Naive thymus-derived CD4-positive, alpha-beta T cell (primary cell): ENCODE measurements at places on chromosomes 6 and 20. TPM values are rescaled to one million over a fixed set of nuclear protein-coding genes. Genes with fewer than 3 reads are reported as not detected.

DNA sequence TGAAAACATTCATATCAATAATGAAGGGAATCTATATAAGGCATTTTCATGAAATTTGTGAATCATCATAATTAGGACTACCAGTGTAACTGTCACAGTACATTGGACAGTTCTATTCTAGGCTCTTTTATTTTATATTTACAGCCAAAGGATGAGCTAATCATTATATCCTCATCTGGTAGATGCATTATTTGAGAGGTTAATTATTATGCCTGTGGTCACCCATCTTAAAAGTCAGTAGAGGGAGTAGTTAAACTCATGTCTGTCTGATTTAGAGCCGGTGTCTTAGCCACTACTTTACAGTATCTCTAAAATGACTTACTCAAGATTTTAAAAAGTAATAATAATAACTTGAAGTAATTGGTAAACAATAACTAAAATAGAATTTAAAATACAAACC is 899.3 kb upstream of the MAP3K7 start:
- H3K4me3 ChIP-seq, result no peak overlapping the region
- H3K27ac ChIP-seq, result no peak overlapping the region
- no peak for DNase-seq
- no peaks in the 10 kb centered on the region for H3K36me3 ChIP-seq
- H3K4me1 ChIP-seq, result no peaks in the 10 kb centered on the region
- H3K27me3 ChIP-seq, result no peaks in the 10 kb centered on the region

DNA sequence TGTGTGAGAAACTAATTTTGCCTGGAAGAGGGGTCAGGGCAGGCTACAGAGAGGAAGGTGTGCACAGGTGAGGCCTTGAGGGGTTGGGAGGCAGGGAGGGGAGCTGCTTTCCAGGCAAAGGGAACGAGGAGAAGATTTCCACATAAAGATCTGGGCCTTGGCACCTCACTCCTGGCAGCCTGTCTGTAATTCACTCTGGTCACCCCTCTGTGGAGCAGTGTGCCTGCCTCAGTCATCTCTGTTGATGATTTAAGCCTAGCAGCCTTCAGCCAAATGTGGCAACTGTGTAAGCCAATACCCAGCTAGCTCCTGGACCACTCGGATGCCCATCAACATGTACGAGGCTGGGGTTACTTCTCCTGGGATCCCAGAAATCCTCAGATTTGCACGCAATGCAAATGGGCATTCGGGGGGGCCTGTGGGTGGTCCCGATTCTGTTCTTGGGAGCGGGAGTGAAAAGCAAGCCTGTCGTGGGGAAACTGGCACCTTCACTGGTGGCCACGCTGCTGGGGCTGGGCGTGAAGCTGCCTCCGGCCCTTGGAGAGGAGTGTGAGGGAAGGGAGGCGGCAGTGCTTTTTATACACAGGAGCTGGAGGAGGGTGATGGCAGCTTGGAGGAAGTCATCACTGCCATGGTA is 360.4 kb downstream of the ZFAND3 start:
- no peaks in the 10 kb centered on the region for H3K36me3 ChIP-seq
- no peaks in the 10 kb centered on the region for H3K27me3 ChIP-seq
- no peak overlapping the region for H3K27ac ChIP-seq
- H3K4me1 ChIP-seq, result no peaks in the 10 kb centered on the region
- H3K4me3 ChIP-seq, result no peak overlapping the region

- no peak overlapping the region for H3K4me3 ChIP-seq
- DNase-seq, result no peak
- H3K27me3 ChIP-seq, result no peaks in the 10 kb centered on the region
- H3K4me1 ChIP-seq, result no peaks in the 10 kb centered on the region
- H3K36me3 ChIP-seq, result no peaks in the 10 kb centered on the region
These were observed 30.9 kb downstream of the ANGPT4 start for GRCh38 chr20:884983-885952.

GRCh38 chr20:2210646-2211552 is 84.9 kb upstream of the TGM3 start:
- no peak for DNase-seq
- no peak overlapping the region for H3K27ac ChIP-seq
- peaks cover 6% of the 10 kb centered on the region for H3K4me1 ChIP-seq

DNA sequence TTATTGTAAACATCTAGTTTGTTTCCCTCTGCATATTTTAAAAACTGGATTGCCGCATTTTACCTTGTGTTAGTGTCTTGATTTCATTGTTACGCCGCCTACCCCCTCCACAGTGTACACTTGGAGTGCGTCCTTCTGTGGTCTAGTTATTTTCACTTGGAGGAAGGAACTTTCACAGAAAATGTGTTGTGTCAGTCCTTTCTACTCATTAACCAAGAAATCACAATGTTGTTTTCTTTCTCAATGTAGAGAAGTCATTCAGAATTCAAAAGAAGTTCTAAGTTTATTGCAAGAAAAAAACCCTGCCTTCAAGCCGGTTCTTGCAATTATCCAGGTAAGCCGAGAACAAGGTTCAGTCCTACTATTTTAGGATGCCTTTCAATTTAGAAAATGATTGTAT is 10.3 kb downstream of the MTHFD1L start:
- H3K4me1 ChIP-seq, result no peaks in the 10 kb centered on the region
- H3K4me3 ChIP-seq, result no peak overlapping the region
- H3K27ac ChIP-seq, result no peak overlapping the region
- H3K36me3 ChIP-seq, result no peaks in the 10 kb centered on the region

GRCh38 chr6:154448448-154449096 is 61.9 kb downstream of the CNKSR3 start:
- no peaks in the 10 kb centered on the region for H3K36me3 ChIP-seq
- DNase-seq, result no peak
- H3K27me3 ChIP-seq, result no peaks in the 10 kb centered on the region
- no peaks in the 10 kb centered on the region for H3K4me1 ChIP-seq
- H3K4me3 ChIP-seq, result no peak overlapping the region

GRCh38 chr20:11966186-11966585 is 48.5 kb downstream of the BTBD3 start:
- no peak overlapping the region for H3K4me3 ChIP-seq
- H3K27me3 ChIP-seq, result no peaks in the 10 kb centered on the region
- H3K4me1 ChIP-seq, result no peaks in the 10 kb centered on the region
- no peak for DNase-seq
- H3K36me3 ChIP-seq, result no peaks in the 10 kb centered on the region
- H3K27ac ChIP-seq, result no peak overlapping the region

GRCh38 chr20:44662261-44662660 is 10.8 kb upstream of the ADA start:
- no peak for DNase-seq
- no peaks in the 10 kb centered on the region for H3K4me1 ChIP-seq
- peaks cover 41% of the 10 kb centered on the region for H3K36me3 ChIP-seq

DNA sequence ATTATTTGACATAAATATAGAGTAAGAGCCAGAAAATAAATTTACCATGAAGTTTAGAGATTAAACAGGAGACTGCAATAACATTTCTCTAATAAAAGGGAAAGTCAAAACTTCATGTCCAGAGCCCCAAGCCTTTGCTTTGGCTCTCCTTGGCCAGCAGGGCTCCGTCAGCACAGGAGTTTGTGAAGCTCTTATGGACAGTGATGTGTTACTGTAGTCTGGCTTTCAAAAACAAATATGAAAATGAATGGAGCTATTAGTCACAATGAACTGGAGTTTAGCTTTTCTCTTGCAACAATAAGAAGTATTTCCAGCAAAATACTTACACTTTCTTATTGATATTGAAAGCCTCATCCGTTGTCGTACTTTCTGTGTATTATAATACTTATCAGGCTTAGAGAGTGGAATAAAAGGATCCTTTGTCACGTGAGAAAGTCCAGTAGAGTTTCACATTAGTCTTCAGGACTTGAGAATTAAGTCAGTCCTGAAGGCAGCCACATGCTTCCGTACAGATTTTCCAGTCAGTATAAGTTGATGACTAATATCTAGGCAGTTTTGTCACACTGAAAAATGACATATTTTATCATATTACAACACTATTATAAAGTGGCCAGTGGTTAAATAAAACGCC is 117.0 kb upstream of the PRL start:
- no peaks in the 10 kb centered on the region for H3K27me3 ChIP-seq
- H3K4me1 ChIP-seq, result no peaks in the 10 kb centered on the region
- H3K36me3 ChIP-seq, result no peaks in the 10 kb centered on the region

GRCh38 chr6:127484212-127484863 is 25.1 kb upstream of the KIAA0408 start:
- no peaks in the 10 kb centered on the region for H3K36me3 ChIP-seq
- peaks cover 9% of the 10 kb centered on the region for H3K4me1 ChIP-seq
- DNase-seq, result peak; percentile 6
- peak overlapping the region; percentile 19 for H3K27ac ChIP-seq

DNA sequence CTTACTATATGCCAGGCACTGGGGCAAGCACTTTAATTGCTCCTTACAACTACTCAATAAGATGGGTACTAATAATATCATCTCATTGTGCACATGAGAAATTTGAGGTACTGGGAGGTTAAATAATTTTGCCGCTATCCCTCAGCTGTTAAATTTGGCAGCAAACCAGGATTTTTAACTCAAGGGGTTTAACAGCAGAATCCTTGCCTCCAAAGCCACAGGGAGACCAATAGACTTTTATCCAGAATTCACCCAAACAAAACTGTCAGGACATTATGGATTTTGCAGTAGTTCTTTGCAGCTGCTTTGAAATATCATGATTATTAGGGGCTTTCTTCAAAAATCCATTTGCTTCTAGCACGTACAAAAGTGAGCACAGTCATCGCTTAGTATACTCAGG is 136.2 kb downstream of the RPS12 start:
- H3K4me3 ChIP-seq, result no peak overlapping the region
- no peaks in the 10 kb centered on the region for H3K36me3 ChIP-seq
- H3K27me3 ChIP-seq, result no peaks in the 10 kb centered on the region

DNA sequence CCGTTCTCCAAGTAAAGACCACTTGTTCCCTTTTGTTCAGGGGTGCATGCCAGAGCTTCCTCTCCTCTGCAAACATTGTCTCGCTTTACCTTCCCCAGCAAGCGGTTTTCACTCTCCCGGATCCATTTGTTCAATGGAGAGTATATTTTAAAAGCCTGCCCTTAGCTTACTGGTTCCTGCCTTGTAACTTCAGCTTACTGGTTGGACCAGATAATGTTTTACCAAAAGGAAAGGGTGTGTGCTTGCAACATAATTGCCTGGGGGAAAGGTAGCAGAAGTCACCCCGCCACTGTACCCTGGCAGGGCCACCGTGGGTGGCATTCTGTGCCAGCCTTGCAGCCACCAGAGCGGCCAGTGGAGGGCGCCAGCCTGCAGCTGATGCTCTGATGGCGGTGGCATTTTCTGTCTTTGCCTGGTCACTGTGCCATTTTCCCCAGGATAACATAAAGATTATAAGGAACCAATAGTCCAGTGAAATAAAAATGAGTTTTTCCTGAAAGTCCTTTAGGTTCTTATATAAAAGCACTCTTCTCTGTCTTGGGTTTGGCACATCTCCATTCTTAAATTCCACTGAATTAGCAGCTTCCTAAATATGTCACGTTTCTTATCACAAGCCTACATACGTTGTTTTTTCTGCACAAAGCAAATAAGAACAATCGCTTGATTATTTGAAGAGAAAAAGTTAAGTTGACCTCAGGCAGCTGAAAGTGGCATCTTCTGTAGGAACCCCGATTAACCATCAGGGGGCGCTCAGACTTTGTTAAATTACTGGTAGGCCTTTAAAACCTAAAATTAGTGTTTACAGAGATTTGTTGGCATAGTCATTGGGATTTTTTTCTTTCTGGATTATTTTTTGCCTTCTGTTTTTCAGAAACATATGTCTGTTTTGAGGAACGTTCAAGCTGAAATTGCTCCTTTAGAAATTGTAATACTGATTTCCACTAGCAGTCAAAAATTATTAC is 67.4 kb upstream of the XRN2 start:
- peak; percentile 69 for DNase-seq
- H3K36me3 ChIP-seq, result peaks cover 5% of the 10 kb centered on the region
- H3K27me3 ChIP-seq, result no peaks in the 10 kb centered on the region
- no peak overlapping the region for H3K4me3 ChIP-seq
- H3K27ac ChIP-seq, result no peak overlapping the region

DNA sequence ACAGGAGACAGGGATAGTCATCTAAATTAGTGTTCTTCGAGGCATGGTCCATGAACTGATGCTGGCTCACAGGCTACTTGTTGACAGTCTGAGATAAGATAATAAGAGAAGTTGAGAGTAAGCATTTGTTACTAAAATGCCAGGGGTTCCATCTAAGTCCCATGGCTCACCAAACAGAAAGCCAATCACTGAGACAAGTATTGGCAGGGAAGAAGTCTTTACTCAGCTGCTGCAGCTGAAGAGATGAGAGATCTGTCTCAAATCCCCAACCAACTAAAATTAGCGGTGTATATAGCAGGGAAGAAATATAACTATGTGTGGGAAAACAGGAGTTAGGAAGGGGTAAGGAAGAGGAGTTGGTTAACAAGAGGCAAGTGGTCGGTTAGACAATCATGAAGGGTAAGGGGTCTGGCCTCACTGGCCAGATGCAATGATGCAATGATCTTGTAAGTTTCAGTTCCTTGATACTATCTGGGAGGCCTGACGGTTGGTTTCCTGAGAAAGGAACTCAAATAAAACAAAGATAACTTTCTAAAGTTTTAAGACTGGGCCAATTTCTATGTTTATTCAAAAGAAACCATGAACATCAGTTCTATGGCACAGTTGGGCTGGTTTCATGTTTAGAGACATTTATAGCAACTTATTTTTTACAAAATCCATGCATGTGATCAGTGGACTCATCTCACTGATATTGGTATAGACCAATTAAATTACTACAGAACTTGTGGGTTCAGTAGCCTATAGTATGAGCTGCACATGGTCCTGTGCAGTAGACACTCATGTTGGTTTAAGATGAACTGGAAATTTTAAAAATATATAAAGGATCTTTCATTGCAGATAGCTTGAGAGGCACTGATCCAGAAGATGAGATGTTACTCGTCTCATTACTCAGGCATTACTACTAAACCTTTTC is 9.9 kb upstream of the HEBP2 start:
- H3K4me3 ChIP-seq, result no peak overlapping the region
- no peaks in the 10 kb centered on the region for H3K27me3 ChIP-seq
- H3K36me3 ChIP-seq, result no peaks in the 10 kb centered on the region
- no peak for DNase-seq
- H3K4me1 ChIP-seq, result no peaks in the 10 kb centered on the region

- H3K4me3 ChIP-seq, result no peak overlapping the region
- DNase-seq, result no peak
- H3K27ac ChIP-seq, result no peak overlapping the region
- H3K36me3 ChIP-seq, result no peaks in the 10 kb centered on the region
- H3K27me3 ChIP-seq, result no peaks in the 10 kb centered on the region
These were observed 31.1 kb upstream of the PLEKHG1 start for GRCh38 chr6:150568560-150568959.

DNA sequence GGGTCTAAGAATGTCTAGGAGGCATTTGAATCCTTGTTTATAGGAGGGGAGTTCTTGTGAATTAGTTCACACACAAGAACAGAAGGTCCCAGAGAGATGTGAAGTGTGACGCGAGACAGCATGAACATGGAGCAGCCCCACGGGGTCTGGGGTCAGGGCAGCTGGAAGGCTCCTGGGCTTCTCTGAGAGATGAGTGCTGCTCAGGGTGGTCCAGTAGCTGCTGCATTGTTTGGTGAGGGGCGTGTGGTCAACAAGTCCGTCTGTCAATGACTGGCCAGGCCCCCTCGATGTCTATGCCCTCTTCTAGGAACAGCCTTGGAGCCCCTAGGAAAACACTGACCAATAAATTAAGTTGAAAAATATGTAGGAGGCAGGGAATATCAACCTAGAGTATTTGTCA is 40.2 kb upstream of the GABRR1 start:
- DNase-seq, result no peak
- no peaks in the 10 kb centered on the region for H3K36me3 ChIP-seq
- no peaks in the 10 kb centered on the region for H3K4me1 ChIP-seq
- H3K27me3 ChIP-seq, result no peaks in the 10 kb centered on the region
- no peak overlapping the region for H3K27ac ChIP-seq

GRCh38 chr6:28656715-28657114 is 131.0 kb downstream of the GPX5 start:
- no peak overlapping the region for H3K4me3 ChIP-seq
- peaks cover 13% of the 10 kb centered on the region for H3K4me1 ChIP-seq
- no peaks in the 10 kb centered on the region for H3K36me3 ChIP-seq
- no peak overlapping the region for H3K27ac ChIP-seq
- DNase-seq, result no peak
- H3K27me3 ChIP-seq, result peaks cover 9% of the 10 kb centered on the region

HSPA1A gene
- 26.0 TPM for polyA plus RNA-seq

ELOVL2 gene
- polyA plus RNA-seq, result not detected

CAGE1 gene
- polyA plus RNA-seq, result 0.06 TPM
